ENCODE measurements at places on chromosomes 5 and 9.

DNA sequence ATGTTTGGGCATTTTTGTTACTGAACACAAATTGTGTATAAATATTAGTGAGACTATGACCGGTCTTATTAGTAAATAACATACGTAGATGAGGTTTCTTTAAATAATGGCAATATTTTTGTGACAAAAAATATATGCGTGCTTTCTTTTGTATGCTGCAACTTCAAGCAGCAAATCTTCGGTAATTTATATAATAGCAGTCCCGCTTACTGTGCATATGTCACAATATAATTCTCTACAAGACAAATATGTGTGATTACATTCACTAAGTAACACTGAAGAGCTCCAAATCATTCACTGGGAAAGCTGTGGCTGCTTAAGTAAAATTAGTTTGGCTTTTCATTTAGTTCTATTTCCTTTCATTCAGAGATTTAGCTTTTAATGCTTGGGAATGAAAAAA, 376.0 kb downstream of the CYLC2 start:
- no peak for DNase-seq

DNA sequence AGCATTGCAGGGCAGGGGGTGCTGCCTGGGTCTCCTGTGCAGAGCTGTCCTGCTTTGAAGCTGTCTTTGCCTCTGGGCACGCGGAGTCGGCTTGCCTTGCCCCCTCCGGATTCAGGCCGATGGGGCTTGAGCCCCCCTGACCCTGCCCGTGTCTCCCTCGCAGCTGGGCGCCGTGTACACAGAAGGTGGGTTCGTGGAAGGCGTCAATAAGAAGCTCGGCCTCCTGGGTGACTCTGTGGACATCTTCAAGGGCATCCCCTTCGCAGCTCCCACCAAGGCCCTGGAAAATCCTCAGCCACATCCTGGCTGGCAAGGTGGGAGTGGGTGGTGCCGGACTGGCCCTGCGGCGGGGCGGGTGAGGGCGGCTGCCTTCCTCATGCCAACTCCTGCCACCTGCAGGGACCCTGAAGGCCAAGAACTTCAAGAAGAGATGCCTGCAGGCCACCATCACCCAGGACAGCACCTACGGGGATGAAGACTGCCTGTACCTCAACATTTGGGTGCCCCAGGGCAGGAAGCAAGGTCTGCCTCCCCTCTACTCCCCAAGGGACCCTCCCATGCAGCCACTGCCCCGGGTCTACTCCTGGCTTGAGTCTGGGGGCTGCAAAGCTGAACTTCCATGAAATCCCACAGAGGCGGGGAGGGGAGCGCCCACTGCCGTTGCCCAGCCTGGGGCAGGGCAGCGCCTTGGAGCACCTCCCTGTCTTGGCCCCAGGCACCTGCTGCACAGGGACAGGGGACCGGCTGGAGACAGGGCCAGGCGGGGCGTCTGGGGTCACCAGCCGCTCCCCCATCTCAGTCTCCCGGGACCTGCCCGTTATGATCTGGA, 2.7 kb downstream of the CEL start:
- DNase-seq = no peak

- no peak for DNase-seq
Observed at GRCh38 chr5:1243487-1244130, 18.4 kb downstream of the SLC6A18 start.

DNA sequence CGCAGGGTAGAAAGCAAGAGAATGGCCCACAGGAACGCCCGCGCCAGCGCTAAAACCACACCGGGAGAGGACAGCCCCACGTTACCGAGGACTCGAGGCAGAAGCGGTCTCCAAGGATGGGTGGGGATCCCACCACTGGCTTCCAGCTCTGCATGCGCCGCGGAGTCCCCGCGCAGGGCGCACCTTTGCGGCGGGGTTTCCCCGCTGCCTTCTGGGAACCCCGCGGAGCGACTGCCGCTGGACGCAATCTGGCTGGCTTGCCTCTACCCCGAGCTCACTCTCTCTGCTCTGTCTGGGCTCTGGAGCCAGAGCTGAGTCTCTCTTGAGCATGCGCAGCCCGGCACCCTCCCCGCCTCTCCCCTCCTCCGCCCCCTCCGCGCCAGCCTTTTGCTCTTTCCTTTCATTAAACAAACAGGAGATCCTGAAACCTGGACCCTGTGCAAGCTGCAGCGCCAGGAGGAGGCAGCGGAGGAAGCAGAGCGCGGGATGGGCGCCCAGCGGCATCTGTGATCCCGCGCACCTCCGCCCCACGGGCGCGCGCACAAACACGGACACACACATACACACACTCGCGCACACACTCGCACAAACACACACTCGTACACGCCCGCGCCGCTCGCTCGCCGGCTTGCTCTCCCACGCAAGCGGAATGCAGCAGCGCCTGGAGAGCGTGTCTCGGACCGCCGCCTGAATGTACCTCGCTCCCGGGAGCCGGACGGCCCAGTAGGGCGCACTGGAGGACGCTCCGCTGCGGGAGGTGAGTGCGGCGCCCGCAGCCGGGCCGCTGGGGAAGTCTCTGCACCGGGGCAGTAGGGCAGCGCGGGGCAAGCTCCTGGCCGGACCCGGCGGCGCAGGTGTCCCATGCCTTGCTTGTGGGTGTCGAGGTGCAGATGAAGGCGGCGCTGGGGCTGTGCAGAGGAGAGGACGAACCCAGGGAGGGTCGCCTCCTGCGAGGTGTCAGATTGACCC, at the start of gene PLPPR1:
TSS of gene PLPPR1 (plus strand) at position 382 of the 969 bp plus-strand sequence.
- no peak for DNase-seq

- no peak for DNase-seq
Observed at GRCh38 chr5:107365320-107366109, 305.2 kb downstream of the EFNA5 start.

GRCh38 chr5:40660751-40661150, 19.0 kb upstream of the PTGER4 start:
- no peak for DNase-seq
